T-helper 9 cell (primary cell): ENCODE measurements at places on chromosomes 11 and 22.

DNA sequence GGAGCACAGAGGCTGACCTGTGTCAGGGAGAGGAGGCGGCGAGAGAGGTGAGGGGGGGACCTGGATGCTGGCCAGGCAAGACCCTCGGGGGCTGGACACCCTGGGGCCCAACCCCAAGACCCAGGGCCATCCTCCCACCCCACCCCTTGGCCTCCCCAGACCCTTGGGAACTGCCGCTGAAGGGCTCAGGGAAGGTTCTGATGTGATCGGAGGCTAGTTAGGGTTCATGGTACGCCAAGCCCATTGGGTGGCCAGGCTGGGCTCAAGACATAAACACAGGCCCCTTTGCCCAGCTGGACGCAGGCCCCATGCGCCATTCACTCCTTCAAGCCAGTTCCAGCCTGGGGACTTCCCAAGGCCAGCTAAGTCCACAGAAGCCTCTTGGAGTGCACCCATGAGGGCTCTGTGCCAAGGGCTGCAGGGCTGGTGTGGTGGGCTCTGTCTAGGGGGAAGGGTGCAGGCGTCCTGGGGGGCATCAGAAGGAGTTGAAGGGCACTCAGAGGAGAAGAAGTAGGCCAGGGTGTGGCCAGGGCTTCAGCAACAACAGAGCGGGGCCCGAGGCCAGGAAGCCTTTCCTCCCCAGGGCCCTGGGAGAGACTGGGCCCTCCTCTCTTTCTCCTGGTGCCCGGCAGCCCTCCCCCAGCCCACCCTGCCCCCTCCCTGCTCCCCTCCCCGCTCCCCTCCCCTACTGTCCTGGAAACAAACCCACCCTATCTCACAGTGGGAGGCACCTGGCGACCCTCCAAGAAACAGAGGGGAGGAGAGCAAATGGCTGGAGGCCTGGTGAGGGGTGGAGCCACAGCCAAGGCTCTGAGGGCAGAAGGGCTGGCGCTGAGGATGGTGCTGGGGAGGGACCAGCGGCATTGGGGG, 12.9 kb downstream of the TSPAN32 start:
- no peak for DNase-seq

DNA sequence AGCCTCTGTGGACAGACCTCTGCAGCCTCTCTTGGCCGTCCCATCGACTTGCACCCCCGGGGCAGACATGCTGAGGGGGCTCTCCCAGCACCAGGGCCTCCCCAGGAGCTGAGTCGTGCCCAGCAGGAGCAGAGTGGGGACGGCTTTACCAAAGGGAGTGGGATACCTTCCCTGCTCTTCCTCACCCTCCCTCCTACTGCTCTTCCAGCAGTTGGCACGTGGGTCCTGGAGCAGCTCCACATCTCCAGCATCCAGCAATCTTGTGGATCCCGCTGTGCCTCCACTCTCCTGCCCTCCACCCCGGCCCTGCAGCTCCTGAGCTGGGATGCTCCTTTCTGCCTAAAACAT, 854.0 kb downstream of the BRD1 start:
- no peak for DNase-seq

DNA sequence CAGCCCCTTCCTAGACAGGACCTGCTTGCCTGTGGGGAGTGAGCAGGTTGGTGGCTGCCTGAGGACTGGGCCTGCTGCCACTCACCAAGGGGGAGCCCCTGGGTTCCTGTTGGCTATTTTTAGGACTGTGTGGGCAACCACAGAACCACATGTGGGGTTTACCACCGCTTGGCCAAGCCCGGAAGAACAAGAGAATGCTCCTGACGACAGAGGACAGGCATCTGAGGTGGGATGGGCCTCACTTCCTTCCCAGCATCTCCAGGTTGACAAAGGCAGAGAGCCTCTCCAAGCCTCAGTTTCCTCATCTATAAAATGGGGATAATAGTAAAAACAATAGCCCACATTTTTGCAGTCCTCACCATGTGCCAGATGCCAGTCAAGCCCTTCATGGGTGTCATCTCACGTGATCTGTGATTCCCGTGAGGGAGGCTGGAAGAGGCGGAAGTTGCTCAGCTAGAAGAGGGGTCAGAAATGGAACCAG, 43.6 kb downstream of the LRRC32 start:
- DNase-seq = no peak

GRCh38 chr11:101439488-101439887, 144.3 kb downstream of the TRPC6 start:
- DNase-seq = no peak

- DNase-seq = no peak
These were observed 10.8 kb upstream of the WEE1 start for GRCh38 chr11:9562716-9563115.
